Stimulated activated CD4-positive, alpha-beta T cell treated with anti-CD3 and anti-CD28 coated beads, Interleukin-2, amount 100 ng/mL, for 4 hours (primary cell): ENCODE measurements at places on chromosomes 2 and 18.

GRCh38 chr2:38535744-38536506 is 66.8 kb downstream of the HNRNPLL start:
- DNase-seq = peak; percentile 66

- DNase-seq = no peak
These were observed 24.7 kb downstream of the RND3 start for GRCh38 chr2:150462770-150463169.

DNA sequence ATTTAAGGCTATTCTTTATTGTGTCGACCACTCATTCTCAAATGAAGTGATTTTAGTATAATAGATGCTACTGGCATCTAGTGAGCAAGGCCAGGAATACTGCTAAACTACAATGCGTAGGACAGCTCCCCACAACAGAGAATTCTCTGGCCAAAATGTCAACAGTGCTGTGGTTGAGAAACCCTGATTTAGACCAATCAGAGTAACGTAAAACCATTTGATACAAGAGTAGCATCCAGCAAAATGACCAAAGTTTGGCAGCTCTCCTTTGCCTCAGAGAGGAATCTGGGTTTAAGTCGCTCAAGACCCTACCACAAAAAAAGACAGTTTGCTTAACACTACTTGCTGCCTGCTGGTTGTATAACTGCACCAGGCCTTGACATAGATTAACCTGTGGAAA is 37.0 kb upstream of the TTN start:
- DNase-seq = no peak

- no peak for DNase-seq
These were observed 79.2 kb upstream of the PAPOLG start for GRCh38 chr2:60676706-60677330.

DNA sequence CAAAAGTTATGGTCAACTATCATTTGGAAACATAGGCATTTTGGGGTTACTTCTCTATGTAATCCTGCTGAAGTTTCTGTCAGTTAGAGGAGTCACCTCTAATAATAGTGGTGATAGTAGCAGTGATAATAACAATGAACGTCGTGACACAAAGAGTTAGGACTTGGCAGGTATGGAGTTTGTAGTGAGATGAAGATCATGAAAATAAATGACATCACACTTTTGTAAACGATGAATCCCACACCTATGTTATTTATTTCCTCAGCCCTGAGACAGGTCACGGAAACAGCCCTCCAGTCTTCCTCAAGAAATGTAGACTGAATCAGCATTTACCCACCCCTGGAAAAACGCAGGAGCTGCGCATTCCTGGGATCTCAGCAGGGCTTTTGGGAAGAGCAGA is 38.8 kb downstream of the TSN start:
- no peak for DNase-seq

DNA sequence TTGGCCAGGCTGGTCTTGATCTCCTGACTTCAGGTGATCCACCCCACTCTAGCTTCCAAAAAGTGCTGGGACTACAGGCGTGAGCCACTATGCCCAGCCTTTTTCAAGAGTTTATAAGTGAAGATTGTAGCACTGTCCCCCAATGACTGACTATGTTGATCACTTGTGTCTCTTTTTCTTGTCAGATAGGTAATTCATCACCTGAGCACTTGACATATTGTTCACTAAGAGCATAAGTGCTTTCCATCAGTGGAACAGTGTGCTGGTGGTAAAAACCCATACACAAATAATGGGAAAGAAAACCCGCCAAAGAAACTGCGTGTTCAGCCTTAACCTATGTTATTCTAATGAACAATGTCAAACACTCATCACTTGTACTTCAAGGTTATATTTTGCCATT is 414.4 kb upstream of the CDH7 start:
- DNase-seq = no peak

- no peak for DNase-seq
These were observed 128.8 kb downstream of the MREG start for GRCh38 chr2:215884451-215885087.

- DNase-seq = no peak
These were observed 40.2 kb upstream of the EML4 start for GRCh38 chr2:42128721-42129486.

- no peak for DNase-seq
These were observed 15.2 kb upstream of the CHRNA1 start for GRCh38 chr2:174779361-174779928.

DNA sequence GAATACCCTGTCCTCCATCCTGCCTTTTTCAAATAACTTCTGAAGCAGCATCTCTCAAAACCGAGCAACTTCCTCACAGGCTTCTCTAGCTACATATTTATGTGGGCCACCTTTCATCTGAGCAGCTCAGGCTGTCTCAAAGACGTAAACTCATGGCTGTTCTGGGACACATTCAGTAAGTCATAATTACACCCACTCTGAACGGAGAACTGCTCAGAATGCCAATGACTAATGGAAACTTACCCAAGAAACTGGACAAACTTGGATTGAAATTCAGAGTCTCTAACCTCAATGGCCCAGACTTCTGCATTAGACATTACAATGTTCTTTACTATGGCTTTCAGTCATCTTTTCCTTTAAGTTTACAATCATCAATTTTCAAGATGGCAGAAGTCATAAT is 145.2 kb downstream of the RAD51AP2 start:
- no peak for DNase-seq

DNA sequence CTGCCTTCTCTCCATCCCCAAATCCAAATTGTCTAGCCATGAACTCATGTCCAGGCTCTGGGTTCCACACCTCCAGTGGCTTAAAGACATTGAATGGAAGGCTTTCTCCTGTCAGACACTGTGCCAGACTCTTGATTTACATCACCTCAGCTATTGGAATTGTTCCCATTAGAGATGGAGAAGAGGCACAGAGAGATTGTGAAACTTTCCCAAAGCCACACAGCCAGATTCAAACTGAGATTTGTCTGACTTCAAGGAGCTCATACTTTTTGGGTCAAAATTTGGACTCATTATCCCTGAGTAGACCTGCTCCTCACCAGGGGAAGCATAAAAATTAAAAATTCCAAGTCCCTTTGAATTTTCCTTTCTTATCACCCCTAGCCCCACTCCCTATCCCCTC is 18.9 kb upstream of the MYO3B start:
- no peak for DNase-seq

- no peak for DNase-seq
These were observed 125.0 kb downstream of the NFATC1 start for GRCh38 chr18:79520478-79521390.

- no peak for DNase-seq
These were observed 157.1 kb upstream of the CCDC150 start for GRCh38 chr2:196482119-196483065.

DNA sequence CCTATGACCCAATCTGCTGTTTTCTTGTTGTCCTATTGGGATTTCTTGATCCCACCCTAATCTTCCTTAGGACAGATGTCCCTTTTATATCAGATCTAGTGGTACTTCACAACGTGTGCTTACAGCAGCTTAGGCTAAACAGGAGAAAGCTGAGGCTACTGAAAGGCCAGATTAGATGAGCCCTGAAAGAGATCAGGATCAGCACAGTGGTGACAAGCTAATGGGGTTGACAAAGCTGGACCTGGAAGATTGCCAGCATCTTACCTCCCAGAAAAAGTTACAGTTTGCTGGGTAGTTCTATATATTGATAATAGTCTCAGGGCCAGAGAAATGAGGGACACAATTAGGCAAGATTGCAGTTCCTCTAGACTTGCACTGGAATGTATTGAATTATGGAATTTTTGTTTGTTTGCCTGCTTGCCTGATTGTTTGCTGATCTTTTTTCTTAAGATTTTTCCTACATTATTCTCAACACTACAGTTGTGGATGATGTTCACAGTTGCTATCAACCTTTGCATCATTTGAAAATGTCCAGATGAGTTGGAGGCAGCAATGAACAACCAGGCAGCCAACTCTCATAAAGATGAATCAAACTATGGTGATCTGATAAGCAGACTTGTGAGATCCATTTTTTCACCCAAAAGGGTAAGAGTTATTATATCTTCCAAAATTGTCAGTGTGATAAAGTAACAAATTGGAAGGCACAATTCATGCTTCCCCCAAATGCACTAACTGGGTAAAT is 49.1 kb upstream of the PIK3C3 start:
- DNase-seq = no peak

DNA sequence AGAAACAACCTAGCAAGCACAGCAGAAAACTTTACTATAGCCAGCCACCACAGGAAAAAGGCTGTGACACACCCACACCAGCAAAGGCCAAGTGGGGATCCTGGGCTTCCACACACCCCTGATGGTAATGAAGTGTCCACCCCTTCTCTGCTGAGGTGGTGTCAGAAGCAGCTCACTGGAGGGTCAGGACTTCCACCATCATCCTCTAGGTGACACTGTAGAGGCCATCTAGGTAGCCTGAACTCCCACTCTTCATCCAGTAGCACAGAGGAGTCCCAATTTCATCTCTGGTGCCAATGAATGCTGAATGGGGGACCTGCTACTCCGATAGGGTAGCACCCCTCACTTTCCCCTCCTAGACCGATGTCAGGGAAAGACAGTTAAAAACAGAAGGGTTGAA is 1544.4 kb downstream of the LRP1B start:
- DNase-seq = no peak
